Pancreas (tissue), 10 donors: ENCODE measurements at places on chromosomes 2 and 18.

DNA sequence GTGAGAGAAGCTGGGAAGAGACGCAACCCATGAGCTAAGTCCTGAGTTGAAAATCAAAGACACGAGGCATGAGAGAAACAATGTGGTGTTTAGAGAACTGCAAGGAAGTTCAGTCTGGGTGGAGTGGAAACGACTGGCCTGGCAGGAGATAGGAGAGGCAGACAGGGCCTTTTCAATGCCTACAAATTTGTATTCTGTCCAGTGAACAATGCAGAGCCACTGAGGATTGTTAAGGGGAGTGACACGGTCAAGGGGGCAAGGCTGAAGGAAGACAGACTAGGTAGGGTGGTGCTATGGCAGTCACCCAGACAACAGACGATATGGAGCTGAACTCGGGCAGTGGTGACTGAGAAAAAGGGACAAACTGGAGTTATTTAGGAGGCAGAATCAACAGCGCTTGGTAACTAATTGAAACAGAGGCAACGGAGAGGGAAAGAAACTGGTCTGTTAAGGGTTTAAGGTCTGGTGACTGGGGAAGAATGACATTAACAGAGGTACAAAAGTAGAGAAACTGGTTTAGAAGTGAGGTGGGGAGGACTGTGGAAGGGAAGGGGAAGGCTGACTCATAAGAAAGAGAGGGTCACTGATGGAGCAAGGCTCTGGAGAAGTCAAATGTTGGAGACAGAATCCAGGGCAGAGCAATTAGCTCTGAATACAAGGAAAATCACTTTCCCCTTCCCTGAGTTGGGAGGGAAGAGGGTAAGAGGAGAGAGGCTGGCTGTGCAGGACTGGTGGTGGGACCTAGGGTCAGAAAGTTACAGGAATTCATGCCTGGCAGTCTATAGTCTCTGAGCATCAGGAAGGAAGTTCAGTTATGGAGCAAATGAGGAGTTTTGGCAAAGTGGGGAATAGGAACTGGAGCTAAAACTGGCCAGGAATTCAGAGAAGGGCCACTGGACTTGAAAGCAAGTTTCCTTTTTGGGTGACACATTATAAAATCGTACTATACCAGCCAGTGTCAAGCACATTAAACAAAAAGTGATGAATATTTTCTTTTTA is 63.4 kb upstream of the CHRNA1 start:
- no peak for DNase-seq

GRCh38 chr2:234996069-234996940 is 44.5 kb downstream of the SH3BP4 start:
- no peak for DNase-seq

- no peak for DNase-seq
Measured at GRCh38 chr2:28656937-28657615, 94.6 kb upstream of the PPP1CB start.

DNA sequence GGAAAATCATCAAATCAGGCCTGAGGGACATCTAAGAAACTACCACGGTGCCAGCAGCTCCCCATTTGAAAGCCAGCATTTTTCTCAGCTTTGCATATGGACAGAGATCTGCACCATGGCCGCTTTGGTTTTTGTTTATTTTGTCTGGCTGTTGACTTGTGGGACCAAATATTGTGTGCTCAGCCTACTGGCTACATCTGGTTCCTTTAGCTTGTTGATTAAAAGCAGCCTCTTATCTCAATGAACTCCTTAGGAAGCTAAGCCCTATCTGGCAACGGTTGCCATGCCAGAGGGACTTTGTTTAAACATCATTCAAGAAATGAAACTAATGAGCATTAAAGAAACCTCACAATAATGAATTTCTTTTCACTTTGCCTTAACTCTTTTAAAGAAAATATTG is 32.4 kb upstream of the CCDC150 start:
- DNase-seq: no peak

- no peak for DNase-seq
Measured at GRCh38 chr2:217282531-217282930, 422.7 kb upstream of the TNP1 start.
